ENCODE measurements at places on chromosomes 16 and 17.

- no peak for DNase-seq
These were observed 29.1 kb upstream of the HAPSTR1 start for GRCh38 chr16:9062301-9062700.

GRCh38 chr16:72050769-72051464 is 3.4 kb upstream of the HP start:
- no peak for DNase-seq

GRCh38 chr16:87838643-87839541 is 30.4 kb downstream of the SLC7A5 start:
- no peak for DNase-seq

DNA sequence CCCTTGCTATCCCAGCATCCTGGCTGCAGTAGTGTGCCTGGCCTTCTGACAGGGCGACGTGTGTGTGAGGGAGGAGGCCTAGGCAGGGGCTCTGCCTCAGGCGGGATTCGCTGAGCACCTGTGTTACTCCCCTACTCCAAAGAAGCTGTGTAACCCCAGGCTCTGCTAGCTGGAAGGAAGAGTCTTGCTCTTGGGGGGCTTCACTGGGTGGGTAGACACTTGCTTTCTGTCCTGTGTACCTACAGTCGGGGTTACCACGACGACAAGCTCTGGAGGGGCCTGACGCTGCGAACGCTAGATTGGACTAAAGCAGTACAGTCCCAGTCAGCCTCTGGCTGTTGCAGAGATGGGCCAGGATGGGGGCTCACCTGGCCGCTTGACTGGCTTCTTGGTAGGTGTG is 9.5 kb downstream of the EXOC7 start:
- DNase-seq = no peak

DNA sequence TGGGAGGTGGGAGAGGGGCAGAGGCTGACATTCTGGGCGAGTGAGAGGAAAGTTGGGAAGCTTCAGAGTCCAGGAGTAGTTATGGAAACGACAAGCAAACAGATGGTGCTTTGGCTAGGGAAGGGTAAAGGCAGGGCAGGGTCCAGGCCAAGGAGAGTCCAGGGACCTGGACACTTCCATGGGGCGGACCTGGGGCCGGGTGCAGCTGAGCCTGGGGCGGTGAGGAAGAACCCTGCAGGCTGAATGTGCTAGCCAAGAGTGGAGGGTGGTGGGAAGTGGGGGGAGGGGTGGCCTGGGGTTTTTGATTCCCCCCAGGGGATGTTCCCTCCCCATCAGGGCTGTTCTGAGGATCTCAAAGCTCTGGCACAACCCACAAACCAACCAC is 2.6 kb downstream of the PPP1R9B start:
- DNase-seq = no peak

- DNase-seq = no peak
These were observed 7.2 kb upstream of the TBKBP1 start for GRCh38 chr17:47686664-47687327.

DNA sequence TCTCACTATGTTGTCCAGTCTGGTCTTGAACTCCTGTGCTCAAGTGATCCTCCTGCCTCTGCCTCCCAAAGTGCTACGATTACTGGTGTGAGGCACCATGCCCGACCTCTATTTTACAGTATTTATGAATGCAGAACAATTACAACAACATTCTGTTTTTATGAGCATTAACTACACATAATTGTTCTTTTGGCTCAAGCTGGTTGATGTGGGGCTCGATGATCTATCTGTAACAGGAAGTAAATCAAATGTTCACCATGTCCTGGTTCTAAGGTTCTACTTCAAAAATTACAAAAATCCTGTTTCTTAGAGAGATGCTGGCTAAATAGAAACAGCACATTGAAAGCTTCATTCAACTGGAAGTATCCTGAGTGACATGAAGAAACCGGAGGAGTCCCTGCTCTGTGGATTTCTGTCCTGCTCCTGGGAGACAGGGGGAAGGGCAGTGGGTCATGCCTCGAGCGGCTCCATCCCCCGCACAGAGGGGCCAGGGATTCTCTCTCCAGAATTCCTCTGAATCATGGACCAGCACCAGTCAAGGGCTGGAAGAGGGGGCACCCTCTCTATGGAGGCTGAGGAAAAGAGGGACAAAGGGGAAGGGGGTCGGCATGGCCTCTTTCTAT is 31.5 kb downstream of the FA2H start:
- DNase-seq = no peak

All from activated CD4-positive, alpha-beta T cell treated with anti-CD3 and anti-CD28 coated beads for 48 hours (primary cell).